ENCODE measurements at places on chromosomes 3 and 15.

GRCh38 chr15:34759347-34759746, 4.5 kb upstream of the GJD2 start:
- no peak for DNase-seq

GRCh38 chr3:169509359-169509758, 154.2 kb downstream of the MECOM start:
- no peak for DNase-seq

- DNase-seq = no peak
Measured at GRCh38 chr3:16512435-16513140, 911 bp downstream of the RFTN1 start.

GRCh38 chr3:15997274-15997943, 177.1 kb upstream of the GALNT15 start:
- DNase-seq = no peak

DNA sequence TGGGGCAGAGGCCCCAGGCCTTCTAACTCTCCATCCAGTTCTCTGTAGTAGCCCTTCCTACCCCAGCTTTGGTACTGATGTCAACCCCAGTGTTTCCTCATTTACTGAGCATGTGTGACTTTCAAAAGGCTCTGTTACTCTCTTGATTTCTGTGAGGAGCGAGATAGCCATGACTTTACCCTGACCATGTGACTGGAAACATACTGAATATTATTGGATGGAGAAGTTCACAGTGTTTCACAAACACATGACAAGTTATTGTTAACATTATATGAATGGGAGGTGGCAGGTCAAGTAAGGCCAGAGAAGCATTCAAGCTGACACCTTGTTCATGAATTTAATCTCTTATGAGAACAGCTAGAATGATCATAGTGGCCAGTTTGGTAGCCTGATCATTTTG, 53.7 kb downstream of the MAGI1 start:
- DNase-seq = no peak

GRCh38 chr3:130835483-130835882, 58.4 kb upstream of the ATP2C1 start:
- DNase-seq = no peak

DNA sequence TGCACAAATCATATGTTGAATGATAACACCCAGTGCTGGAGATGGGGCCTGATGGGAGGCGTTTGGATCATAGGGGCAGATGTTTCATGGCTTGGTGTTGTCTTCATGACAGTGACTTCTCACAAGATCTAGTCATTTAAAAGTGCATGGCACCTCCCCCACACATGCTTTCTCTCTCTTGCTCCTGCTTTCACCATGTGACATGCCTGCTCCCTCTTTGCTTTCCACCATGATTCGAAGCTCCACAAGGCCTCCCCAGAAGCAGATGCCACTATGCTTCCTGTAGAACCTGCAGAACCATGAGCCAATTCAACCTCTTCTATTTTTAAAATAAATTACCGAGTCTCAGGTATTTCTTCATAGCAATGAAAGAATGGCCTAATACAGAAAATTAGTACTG, 17.8 kb upstream of the SH3BP5 start:
- DNase-seq = no peak

- no peak for DNase-seq
Measured at GRCh38 chr15:49189631-49190030, 19.6 kb downstream of the GALK2 start.

DNA sequence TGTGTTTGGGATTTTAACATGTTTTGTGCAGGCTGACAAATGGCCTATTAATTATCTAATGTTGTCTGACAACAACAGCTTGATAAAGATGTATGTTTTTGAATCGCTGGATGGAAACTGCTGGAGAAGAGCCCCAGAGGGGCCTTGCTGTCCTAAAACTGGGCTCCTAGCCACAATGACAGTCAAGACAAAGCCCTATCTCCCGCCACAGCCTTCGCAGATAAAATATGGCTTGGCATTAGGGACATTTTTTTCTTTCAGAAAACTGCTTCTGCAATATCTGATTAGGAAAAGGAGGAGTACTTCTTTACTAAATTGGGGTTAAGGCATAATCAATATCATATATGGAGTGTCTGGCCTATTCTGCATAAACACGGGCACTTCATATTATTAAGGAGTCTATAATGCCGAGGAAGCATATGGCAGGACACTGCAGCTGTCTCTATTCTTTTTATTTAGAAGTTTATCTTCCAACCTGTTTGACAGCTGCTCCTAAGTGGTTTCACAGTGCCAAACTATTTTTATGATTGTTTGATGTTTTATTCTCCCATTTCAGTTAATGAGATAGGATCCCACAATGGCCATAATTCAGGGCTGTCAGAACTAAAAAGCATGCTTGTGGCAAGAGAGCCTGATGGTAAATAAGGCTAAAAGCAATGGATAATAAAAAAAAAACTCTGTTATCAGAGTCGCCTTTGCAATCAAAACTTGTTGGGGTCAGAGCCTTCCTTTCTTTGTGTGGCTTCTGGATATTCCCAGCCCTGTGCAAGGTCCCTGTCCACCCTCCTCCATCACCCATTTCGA, 210.1 kb downstream of the MECOM start:
- DNase-seq = no peak

GRCh38 chr3:98733812-98734281, 29.3 kb upstream of the ST3GAL6 start:
- DNase-seq = no peak

GRCh38 chr3:43061101-43061895, 44.6 kb downstream of the POMGNT2 start:
- DNase-seq = no peak

DNA sequence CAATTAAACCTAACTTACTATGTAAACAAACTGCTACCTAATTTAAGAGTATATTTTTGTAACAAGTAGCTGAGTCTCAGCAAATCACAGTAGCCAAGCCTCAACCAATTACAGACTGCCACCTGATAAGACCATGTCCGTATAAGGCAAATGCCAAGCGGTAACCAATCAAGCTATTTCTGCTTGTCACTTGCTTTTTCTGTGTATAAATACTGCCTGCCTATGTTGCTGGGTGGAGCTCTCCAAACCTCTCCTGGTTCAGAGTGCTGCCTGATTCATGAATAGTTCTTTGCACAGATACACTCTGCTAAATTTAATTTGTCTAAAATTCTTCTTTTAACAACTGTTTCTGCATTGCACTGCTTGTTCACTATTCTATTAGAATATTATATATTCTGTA, 42.6 kb downstream of the ZNF148 start:
- DNase-seq = no peak

- no peak for DNase-seq
Measured at GRCh38 chr3:111610189-111610588, 15.0 kb upstream of the ZBED2 start.

DNA sequence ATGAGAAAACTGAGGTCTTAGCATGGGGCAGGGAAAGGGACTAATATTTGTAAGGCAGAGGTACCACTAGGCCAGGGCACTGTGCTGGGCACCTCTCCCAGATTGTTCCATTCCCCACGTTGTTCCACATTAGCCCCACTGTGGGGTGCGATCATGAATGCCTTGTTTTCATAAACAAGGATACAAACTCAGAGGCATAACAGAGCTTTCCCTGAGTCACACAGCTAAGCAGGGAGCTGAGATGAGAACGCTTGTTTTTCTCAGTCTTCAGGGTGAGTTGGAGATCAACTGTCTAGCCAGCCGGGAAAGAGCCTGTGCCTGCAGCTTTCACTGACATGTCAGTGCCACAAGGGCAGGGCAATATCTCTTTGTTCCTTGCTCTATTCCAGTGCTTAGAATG, 47.9 kb upstream of the ITGA11 start:
- no peak for DNase-seq

- no peak for DNase-seq
Measured at GRCh38 chr15:100531823-100532327, 3.1 kb upstream of the CERS3 start.

DNA sequence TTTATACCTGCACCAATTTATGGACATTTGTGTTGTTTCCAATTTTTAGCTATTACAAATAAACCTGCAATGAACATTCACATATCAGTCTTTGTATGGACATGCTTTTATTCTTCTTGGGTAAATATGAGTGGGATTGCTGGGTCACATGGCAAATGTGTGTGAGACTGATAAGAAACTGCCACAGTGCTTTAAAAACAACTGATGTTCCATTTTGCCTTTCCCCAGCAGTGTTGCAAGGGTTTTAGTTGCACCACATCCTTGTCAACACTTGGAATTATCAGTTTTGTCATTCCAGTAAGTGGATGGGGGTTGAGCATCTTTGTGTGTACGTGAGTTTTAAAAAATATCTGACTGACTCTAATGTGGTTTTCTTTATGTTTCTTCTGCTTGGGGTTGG, 191.2 kb downstream of the PLCL2 start:
- DNase-seq = no peak

DNA sequence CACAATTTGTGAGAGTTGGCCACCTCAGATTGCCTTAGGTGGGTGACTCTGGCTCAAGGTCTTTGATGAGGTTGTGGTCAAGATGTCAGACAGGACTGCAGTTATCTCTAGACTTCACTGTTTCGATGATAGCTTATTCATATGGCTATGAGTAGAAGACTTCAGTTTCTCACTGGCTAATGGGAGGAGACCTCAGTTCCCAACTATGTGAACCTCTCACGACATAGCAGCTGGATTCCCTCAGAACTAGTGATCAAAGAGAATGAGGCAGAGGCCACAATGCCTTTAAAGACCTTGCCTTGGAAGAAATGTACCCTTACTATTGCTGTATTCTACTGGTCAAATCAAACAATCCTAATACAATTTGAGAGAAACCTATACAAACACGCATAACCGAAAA, 607.5 kb upstream of the ROBO2 start:
- DNase-seq = no peak

DNA sequence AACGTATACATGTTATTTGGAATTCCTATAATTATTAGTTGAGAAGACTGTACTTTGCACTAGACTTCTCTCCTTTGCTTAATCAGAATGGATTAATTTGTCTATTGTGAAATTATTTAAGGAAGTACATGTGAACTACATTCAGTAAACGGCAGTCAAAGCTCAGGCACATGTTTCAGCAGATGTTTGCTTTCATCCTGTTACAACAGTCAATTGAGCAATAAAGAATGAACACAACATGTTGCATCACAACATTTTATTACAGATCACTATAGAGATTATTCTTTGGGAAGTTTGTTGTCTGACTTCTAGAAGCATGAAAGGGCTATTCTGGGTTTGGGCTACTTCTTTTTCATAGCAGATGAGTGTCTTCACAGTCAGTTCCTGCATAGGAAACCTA, 39.2 kb downstream of the RAB27A start:
- DNase-seq = no peak

DNA sequence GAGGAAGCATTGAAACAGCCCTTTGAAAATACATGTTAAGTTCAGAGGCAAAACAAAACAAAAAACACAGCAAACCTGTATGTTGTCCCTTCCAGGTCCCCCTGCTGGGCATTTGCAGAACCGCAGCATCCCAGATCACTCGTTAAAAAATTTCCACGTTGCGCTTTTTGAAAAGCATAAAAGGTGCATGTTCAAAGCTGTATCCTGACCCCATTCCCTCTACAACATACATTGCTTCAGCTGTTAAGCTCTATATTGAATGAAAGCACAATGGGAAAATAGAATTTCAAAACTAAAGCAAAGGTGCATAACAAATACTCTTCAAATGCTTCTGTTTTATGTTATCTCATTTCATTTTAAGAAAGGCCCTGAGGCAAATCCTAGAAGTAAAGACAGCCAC, 328.3 kb downstream of the THSD4 start:
- no peak for DNase-seq

DNA sequence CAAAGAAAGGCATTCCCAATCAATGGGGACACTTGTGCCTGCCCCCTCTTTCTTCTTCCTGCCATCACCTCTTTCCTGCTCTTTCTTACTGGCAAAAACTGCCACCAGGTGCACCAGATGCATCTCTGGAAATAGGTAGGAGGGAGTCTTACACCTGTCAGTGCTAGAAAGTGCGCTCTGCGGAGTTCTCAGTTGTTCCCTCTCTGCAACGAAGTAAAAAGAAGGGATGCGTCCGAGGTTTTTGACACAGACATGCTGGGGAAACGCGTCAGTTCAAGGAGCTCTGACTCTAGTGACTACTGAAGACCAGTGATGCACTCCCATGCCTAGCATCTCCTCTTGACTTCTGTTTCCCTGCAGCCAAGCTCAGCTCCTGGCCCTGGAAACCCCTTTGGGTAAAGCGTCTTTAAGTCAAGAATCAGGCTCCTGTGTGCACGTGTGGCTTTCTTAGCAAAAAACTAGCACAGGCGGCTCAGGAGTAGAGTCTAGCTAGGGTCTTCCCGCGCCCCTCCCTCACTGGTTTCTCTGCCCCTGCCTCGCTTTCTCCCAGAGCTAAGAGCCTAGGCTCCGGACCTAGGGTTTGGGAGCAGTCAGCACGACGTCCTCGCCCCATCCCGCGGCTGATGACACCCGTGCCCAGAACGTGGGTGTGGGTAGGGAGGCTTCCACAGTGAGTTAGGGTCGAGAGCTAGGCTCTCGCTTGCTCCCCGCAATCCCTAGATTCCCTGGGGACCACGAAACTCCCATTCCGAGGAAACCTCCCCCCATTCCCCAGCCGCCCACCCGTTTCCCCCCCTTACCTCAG, 564 bp upstream of the GRM7 start:
- no peak for DNase-seq

DNA sequence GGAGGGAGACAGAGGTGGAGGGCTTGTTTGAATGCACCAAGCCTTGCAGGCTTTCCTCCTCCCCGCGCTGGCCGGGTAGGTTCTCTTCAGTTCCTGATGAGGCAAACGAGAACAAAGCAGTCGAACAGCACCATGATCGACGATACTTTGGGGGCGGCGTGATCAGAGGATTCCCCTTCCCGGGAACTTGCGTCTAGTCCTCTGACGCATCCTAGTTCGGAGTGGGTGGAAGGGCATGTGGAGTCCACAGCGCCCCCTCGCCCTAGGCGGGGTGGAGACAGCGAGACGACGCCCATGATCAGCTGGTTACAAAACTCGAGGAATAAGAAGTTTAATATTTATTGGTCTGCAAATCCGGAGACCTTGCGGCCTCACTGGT, 452 bp upstream of the SV2B start:
- DNase-seq = no peak

DNA sequence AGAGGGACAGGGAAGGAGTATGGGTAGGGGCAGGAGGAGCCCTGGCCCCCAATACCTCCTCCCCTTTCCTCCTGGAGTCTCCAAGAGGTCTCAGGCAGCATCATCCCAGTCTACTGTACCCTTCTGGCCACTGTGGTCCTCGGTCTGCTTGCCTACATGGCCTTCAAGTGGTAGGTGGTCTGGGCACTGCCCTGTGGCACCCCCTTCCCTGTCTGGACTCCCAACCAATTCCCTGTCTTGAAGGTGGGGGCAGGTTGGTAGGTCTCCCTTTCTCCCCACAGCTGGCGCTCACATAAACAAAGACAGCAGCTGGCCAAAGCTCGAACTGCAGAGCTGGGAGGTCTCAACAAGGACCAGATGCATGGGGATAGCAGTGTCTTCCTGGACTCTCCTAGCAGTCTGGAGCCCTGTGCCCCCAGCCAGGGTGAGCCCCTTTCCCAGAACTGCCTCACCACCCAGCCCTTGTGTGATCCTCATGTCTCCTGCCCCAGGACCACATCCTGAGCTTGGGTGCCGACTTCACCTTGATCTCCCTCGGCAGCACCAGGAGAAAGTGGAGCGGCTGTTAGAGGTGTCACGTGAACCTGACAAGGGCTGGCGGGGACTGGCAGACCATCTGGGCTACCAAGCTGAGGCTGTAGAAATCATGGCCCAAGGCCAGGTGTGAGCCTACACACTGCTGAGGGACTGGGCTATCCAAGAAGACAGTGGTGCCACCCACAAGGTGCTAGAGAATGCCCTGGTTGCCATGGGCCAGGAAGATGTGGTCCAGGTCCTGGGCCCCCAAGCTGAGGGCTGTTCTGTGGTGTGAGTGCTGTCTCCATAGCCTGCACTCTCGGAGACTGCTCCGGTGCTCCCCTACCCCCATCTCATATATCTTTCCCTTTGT, 33.1 kb downstream of the NBEAL2 start:
- DNase-seq = no peak

GRCh38 chr3:128390867-128391266, 75.8 kb downstream of the DNAJB8 start:
- no peak for DNase-seq

Measured in hematopoietic multipotent progenitor cell treated with erythropoietin and hydrocortisone succinate and interleukin-3 and kit ligand, for 17 days (in vitro differentiated cells).